ENCODE measurements at places on chromosomes 11 and 22.
A peak's percentile ranks its signal among the peaks of the same experiment; 100 is the strongest.

DNA sequence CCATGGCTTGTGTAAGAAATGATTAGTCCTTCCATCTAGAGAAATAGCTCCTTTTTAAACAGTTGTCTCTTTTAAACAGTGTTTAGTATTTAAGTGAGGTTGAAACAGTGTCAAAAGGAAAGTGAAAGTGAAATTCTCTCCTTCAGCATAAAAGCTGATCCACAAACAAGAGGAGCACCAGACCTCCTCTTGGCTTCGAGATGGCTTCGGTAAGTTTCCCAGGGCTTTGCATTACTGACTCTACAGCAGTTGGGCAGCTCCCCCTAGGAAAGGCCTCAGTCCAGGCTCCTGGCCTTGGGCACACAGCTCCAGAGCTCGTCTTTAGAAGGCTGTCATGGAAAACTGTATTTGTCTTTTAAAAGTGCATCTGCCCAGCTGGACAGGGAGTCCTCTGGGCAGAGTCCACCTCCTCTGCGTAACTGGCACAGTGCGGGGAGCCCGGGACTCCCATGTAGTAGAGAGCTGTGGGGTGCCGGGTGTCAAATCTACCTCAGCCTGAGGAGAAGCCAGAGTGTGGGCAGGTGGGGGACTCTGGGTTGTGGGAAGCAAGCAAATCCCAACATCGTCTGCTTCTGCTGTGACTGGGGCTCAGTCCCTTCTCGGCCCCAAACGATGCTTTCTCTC is at the start of gene PLAAT4:
Gene PLAAT4 (plus strand): TSS at position 140 of the 624 bp plus-strand sequence. CDS start 61 bp downstream, at position 201.
- peak; percentile 21 for DNase-seq

DNA sequence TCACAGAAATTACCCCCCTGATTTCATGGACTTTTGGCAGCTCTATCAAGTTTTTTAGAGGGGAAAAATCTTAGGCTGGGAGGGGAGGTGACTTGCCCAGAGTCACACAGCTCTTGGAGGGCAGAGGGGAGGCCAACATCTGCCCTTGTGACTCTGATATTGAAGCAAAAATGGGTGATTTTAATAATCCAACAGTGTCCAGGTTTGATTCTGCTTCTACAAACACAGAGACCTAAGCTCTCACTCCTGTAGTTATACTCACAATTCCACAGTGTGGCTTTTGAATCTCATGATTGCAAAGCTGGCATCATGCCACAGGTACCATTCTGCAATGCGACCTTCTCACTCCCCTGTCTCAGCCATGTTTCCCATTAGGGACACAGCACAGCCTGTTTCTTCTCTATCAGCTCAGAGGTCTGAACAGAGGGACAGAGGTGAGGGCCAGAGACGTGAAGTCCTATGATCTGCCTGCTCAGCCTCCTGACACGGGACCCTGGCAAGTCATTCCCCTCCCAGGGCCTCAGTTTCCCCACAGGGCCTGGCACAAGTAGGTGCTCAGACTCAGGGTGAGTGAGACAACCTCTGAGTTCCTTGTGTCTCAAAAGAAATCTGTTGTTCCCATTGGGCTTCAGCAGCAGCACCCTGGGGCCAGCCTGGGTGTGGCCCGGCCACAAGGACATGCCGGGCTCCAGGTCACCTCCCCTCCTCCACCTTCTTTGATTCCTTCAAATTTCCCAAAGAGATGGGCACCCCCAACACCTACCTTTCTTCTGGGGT is 766 bp downstream of the APOL2 start:
- DNase-seq = no peak

DNA sequence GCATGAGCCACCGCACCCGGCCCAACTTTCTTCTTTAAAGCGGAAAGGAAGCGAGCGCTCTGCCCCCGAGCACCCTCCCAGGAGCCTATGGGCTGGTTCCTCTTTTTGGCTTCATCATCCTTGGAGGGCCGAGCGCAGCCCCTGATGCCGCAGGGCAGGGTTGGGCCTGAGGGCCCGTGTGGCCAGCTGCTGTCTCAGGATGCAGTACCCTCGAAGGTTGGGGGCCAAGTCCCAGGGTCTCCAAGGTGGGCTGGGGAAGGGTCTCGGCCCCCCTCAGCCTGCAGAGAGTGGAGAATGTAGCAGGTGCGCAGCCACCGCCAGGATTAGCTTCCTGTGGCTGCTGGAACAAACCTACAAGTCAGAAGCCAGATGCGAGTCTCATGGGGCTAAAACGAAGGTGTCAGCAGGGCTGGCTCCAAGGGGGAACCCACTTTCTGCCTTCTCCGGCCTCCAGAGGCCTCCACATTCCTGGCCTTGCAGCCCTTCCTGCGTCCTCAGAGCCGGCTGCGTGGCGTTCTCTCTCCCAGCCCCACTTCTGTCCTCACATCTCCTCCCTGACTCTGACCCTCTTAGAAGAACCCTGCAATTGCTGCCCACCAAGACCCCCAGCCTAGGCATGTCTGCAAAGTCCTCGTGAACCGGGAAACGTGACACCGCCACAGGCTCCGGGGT is 2.9 kb downstream of the PANX2 start:
- no peak for DNase-seq

- no peak for DNase-seq
These were observed 1471.6 kb downstream of the TBC1D22A start for GRCh38 chr22:48234011-48234410.

GRCh38 chr11:10413268-10413667 is 41.8 kb upstream of the AMPD3 start:
- DNase-seq = peak; percentile 36

- peak; percentile 91 for DNase-seq
These were observed at the start of gene ZMAT5 for GRCh38 chr22:29766632-29767170. TSS of gene ZMAT5 (minus strand) at chr22:29767007. CDS start at chr22:29748544, 18,463 bp downstream.

- DNase-seq = no peak
These were observed 18.1 kb upstream of the RFPL2 start for GRCh38 chr22:32222991-32223390.

DNA sequence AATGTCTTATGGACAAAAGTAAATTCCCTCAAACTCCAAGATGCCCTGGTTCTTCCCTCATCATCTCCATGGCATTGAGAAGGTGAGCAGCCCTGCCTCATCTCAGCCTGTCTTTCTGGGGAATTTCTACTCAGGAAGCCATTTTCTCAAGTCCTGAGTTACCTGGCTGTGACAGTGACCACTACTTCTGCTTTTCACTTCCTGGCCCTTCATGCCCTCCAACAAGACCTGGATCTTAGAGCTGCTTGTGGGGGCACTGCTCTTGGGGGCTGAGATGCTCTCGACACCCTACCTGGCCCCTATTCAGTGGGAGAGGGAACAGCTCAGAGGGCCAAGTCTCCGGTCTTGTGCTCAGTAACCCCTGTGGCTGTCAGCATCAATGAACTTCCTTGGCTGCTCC is 5.5 kb upstream of the IGSF22 start:
- DNase-seq = no peak

DNA sequence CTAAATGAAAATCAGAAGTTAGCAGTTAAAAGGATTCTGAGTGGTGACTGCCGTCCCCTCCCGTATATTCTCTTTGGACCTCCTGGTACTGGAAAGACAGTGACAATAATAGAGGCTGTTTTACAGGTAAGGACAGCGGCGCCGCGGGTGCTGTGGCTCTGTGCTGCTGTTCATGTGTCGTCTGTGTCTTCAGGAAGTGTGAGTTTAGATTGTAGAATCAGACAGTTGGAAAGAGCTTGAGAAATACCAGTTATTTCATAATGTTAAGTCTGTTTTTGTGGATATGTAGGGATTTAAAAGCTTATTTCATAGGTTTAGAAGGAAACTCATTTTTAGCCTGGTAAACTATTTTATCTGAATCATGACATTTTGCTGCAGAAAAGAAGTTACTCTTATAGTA is 27.4 kb upstream of the PANX2 start:
- no peak for DNase-seq

DNA sequence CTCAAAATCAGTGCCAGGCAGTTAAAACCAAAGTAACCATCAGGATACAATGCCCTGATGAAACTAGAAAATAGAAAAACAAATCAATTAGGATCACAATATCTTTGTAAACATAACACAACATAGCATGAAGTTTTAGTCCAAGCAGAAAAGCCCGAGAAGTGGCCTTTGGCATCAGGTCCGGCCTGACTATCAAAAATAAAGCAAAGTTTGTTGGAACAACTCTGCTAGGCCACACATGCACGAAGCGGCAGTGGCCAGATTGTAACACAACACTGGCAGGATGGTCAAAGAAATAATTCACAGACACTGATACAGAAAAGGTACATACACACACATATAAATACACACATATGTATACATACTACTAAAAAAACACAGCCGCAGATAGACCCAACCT is 26.9 kb downstream of the CDON start:
- no peak for DNase-seq

GRCh38 chr11:117597071-117597470 is 199.9 kb downstream of the DSCAML1 start:
- DNase-seq = peak; percentile 36

DNA sequence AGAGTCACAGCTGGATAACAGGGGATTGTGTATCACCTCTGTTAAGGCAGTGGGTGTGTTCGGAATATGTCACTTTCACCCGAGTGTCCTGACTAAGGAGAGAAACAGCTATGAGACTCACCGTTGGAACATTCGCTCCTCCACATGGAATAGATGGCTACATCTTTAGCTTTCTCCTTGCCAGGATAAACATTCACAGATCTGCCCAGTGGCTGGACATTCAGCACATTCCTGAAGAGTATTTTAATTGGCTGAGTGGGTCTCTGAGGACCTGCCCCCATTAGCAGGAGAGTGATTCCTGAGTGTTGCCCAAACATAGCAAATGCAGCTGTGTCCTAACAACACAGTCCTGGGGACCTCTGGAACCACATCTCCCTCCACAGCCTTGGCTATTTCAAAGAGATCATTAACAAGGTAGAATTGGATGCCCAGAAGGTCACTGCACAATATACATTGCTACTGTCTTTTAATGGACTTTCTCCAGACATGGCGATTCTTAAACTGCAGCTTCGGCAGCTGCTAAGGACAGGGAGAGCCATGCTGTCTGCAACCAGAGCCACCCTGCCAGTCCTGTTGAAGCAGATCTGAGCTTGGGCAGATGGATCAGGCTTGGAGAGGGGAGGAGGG is 435.0 kb upstream of the CADM1 start:
- DNase-seq = no peak

DNA sequence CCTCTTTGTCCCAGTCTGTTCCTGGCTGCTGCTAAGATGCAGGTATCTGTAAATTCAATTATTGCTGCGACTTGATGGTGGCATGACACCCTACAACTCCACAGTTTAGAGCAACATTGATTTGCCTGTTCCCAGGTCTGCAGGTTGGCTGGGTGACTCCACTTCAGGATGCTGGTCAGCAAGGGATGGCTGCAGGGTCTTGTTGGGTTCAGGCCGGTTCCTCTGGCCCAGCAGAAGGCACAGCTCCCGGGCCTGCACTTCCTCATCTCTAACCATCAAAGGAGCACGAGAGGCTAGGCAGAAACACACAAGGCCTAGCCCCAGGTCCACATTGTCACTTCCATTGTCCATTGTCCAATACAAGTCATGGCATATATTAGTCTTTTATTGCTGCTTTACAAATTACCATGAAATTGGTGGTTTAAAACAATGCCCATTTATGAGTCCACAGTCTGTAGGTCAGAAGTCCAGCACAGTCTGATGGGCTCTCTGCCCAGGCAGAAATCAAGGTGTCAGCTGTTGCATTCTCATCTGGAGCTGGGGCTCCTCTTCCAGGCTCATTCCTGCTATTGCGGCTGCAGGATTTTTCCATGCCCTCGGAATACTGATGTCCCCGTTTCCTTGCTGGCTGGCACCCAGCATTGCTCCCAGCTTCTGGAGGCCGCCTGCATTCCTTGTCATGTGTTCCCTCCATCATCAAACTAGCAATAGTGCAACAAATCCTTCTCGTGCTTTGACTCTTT is 96.6 kb upstream of the LMO1 start:
- no peak for DNase-seq

DNA sequence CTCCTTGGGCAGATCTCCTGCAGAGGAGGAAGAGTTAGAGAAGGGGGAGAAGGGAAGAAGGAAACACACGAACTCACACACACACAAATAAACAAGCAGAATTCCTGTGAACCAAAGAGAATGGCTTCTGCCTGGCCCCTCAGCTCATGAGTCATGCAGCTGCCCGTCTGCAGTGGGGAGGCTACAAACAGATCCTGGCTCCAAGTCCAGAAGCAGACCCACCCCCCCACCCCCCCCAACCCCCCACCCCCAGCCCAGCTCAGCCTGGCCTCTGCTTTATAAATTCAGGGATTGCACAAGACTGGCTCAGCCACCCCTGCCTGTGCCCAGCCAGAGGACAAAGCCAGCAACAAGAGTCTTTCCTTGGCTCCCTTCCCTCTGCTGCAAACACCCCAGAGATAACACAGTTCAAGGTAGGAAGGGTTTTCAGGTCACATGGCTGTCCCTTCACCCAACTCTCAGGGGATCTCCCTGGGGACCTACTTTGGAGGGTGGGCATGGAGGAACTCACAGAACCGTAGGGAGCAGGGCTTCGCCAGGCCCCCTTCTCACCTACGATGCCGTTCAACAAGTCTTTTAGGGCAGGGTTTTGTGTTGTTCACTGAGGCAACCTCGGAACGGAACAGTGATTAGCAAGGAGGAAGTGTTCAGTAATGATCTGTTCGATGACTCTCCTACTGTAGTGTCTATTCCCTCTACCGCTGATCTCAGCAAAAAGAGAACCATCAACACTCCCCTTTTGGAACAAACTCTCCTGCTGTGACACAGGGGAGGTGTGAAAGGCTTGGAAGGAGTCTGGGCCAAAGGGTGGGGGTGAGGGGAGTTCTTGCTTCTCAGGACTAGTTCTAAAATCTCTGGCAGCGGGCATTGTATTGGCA is 35.5 kb downstream of the RPL27A start:
- peak; percentile 57 for DNase-seq

DNA sequence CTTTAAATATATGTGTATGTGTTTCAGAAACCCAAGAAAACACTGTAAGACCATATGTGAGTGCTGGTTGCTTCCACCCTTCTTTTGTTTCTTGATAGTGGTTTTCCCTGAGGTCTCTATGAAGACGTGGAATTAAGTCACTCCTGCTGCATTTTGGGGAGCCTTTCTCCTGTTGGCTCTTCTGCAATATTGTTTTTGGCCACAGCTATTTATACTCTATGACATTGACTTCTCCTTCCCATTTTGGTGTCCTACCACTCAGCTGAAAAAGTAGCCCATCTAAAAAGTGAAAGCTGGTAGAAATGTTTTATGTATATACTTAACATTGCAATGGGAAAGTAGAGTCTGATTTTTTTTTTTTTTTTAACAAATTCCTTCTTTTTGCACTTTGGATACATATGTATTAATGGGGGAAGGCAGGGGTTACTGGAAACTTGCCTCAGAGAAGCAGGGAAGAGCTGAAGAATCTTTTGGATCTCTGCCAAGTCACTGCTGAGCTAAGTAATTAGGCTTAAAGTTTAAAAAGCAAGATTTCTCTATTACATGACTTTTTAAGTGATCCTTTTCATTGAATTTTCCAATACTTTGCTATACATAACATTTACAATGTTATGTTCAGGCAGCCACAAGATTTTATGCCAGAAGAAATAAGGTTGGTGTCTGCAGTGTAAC is 1.8 kb downstream of the TTC17 start:
- no peak for DNase-seq

GRCh38 chr22:26170112-26170492 is 840 bp downstream of the SEZ6L start:
- DNase-seq = no peak
